ENCODE measurements at places on chromosomes 12 and 14.

DNA sequence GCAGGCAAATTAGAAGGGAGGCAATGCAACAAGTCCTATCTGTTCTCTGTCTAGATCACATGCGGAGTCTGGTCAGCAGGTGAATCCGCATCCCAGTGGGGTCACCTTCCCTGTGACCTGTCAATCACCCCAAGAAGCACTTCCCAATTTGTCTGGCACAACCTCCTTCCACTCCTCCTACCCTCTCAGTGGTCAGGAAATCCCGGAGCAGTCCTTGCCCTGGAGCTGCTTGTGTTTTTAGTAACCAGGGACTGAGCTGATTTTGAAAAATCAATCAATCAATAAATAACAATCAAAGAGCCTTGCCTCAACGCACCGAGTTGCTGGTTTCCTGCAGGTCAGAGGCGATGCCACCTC lies 572 bp upstream of the ACSS3 start:
- no peak for DNase-seq

DNA sequence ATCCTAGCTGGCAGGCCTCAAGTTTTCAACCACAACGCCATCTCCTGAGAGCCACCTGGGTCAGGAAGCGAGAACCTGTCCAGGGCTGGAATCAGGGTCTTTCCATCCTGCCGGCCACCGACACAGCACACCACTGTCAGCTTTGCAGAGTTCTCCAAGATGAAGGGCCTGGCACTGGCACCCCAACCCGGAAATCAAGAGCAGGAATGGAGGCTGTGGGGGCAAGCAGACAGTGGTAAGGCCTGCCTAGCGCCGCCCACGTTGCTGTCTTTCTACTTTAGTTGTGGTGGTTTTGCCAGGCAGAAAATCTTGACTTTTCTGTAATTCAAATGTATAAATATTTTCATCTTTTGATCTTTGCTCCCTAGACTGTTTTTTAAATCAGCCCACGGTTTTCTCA lies 90.7 kb downstream of the ITPK1 start:
- no peak for DNase-seq

- DNase-seq, result no peak
Observed at GRCh38 chr14:69600304-69600891, 11.0 kb upstream of the SUSD6 start.

DNA sequence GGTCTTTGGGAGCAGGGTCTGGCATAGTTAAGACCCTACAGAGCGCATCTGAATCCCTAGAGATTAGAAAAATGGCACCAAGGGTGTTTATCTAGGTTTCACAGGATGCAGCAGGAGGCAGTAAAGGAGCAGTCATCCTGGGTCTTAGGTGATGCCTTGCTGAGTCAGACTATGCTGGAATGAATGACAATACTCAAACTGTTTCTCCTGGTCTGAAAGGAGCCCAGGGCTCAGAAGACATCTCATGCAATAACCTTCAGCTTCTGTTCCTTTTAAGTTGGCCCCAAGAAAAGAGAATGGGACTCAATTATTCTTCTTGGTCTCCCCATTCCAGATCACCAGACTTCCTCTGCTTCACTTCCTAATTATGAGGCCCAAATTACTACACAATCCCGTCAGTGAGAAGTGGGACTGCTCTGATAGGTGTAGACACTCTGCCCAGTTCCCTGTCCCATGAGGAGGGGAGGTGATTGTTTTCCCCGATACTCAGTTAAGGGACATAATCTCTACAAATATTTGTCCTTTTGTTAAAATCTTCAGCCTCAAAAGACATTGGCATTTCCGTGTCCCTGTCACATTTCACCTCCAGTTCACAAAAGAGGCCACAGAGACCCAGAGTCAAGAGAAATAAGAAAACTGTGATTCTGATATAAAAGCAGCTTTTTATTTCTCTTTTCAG lies 14.8 kb upstream of the APOF start:
- DNase-seq, result no peak

- no peak for DNase-seq
Observed at GRCh38 chr12:132629330-132629729, 10.8 kb downstream of the P2RX2 start.

- no peak for DNase-seq
Observed at GRCh38 chr14:100629098-100629497, 41.9 kb upstream of the BEGAIN start.

DNA sequence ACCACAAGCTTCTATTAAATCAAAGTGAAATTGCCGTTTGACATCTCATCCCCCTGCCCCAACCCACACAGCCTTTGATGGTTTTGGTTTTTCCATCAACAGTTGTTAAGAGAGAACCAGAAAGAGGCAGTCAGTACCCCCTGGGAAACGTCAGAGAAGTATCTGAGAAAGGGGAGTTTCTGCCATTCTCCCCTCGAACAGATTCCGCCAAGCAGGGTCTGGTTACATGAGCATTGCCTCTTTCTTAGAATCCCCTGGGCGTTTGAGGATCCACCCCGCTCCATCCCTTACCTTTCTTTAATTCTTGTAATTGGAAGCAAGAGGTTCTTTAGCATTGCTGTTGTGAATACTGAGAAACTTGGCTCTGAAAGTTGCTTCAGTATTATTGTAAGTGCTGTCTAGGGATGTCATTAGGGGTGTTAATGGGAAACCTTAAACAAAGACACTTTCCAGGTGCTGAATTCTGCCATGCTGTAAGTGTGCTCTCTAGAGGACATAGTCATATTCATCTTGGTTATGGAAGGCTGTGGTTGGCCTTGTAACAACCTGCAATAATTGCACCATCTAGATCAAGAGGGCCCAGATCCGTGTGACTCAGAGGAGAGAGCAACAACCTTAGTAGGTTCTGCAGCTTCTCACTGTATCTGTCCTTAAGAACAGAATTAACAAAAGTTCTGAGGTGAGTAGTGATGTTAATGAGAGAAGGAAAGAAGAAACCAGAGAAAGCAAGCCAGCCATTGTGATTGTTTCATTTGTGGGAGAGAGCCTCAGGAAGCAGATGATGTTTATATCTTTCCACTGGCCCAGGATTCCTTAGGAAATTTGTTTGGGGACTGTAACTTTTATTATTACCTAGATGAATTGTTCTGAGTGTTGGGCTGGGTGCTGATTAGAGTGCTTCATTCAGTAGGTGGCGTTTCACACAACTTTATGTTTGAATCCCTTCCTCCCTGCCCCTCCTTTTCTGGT lies 9.0 kb downstream of the TMBIM6 start:
- peak; percentile 35 for DNase-seq

DNA sequence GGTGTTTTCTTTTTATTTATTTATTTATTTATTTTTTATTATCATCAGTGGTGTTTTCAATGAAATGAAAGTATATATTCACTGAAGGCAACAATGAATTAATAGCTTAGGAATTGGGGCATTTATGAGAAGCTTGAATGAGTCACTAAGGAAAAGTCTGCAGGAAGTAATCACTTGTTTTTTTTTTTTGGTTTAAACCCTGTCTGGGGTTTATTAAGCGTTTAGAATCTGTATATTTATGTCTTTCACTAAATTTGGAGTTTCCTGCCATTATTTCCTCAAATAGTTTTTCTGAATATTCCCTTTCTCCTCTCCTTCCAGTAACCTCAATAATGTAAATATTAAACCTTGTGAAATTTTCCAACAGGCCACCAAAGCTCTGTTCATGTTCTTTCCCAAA lies 85.5 kb downstream of the TESC start:
- DNase-seq, result no peak

- DNase-seq, result no peak
Observed at GRCh38 chr12:24861766-24862540, 86.9 kb downstream of the BCAT1 start.

GRCh38 chr12:56107242-56107641 lies 2.9 kb downstream of the PA2G4 start:
- no peak for DNase-seq

DNA sequence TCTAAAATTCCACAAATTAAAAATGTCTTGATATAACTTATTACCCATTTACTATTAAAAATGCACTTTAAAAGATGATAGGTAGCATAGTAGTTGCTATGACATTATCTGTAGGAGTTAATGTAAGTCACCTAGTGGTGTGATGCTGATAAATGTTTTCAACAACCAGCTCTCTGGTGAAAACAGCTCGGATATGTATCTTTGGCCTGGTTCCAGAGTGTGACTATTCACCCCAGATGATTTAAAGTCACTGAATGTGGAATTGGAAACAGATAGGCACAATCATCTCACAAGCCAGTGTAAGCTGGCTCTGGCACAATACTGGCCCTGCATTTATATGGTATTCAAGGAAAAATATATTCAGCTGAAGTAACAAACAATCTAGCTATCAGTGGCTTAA lies 9.2 kb upstream of the CCDC196 start:
- no peak for DNase-seq

DNA sequence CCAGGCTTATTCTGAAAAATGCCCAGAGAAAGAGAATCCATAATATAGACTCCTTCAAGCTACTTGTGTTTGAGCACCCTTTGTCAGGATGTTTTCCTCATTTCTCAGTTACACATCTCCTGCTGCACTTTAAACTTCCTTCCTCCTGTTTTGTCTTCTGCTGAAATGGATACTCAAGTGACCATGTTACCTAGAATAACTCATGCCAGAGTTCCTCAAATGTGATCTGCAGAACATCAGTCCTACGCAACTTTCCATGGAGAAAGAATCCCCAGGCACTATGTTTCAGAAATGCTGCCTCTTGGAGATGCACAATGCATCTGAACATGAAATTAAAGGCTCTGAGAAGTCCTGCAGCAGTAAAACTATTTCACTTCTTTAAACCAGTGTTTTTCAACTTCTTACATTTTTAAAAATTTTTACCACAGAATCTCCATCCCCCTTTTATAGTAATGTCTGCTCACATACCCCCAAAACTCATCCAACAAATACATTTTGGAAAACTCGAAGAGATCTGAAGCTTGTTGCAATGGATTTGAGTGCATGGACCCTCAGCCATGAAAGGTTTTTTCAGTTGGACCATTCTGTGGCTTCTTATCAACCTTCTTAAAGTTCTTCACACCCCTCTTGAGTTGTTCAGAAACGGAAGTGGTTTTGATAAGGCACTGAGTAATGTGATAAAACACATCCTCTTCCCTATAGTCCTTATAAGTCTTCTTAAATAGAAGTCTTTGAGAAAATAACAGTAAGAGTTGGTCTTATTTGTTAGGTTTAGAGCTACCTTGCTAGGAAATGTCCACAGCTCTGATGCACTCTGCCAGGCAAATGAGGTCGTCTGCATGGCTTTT lies 84.5 kb upstream of the KCNA1 start:
- no peak for DNase-seq

GRCh38 chr14:31244626-31245025 lies 37.0 kb upstream of the HECTD1 start:
- no peak for DNase-seq

DNA sequence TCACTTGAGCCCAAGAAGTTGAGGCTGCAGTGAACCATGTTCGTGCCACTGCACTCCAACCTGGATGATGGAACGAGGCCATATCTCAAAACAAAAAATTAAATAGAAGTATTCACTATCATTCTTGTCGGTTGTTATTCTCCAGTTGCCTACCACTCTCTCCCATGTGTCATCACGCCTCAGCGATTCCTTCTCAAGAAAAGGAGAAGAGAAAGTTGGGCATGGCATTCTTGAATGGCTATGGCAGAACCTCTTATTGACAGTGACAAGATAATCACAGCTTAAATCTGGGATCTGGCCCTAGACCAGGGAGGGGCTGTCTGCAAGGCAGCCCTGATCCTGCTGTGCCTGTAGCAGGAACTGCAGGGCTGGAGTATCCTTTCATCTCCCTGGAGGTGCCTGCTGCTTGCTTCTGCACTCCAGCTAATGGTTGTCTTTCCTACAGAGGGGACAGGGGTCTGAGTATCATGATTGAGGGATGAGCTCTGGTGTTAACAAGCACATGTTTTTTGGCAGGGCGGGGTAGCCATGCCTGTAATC lies 12.8 kb upstream of the MLEC start:
- DNase-seq, result no peak

All from CD4-positive, alpha-beta memory T cell (primary cell).